ENCODE measurements at places on chromosomes 1 and 21.

- DNase-seq: no peak
These were observed 13.2 kb downstream of the SLX9 start for GRCh38 chr21:44952929-44953627.

DNA sequence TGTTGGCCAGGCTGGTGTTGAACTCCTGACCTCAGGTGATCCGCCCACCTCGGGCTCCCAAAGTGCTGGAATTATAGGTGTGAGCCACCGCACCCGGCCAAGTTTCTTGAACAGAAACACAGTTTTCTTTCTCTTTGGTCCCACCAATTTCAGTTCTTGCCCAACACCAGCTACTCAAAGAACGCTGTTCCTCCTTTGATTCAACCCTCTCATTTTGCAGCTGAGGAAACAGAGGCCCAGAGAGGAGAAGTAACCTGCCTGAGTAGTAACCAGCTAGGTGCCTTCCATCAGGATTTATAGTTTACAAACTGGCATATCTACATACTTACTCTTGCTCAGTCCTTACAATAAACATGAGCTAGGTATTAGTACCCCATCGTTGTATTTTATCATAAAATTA is 119.9 kb downstream of the SYF2 start:
- no peak for DNase-seq

DNA sequence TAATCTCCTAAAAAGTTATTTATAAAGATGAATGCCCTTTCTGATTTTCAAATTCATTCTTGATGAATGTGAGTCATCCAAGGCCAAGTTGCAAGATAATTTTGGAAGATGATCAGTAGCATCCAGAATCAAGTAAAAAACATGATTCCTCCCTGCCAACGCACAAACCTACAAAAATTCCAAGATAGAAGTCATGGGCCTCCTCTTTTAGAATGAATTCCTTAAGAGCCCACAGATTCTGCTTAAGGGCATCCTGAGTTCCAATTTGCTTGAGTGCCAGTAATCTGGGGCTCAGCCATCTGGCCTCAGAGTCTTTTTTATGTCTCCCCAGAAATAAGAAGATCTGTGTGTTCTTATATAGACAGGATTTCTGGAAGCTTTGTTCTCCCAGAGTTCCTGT is 23.2 kb upstream of the SPATA6 start:
- DNase-seq: no peak

DNA sequence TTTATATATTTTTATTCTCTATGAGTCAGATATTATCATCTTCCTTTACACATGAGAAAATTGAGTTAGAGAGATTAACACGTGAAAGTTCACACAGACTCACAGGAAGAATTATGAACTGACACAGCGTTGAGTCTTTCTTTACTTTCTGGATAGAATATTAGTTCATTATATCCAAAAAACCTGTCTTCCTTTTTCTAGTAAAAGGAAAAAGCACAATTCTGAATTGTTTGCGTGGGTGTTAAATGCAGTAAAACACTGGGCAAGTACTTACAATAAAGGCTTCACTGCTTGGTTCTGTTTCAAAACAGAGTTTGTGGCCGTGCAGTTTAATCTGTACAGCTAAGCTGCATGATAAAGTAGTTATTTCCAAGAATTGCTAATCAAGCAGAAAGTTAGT is 10.8 kb downstream of the MAGI3 start:
- no peak for DNase-seq

GRCh38 chr1:26122988-26123973 is 11.7 kb downstream of the PDIK1L start:
- no peak for DNase-seq

- peak; percentile 48 for DNase-seq
These were observed 16.2 kb upstream of the SERINC2 start for GRCh38 chr1:31396633-31397351.

DNA sequence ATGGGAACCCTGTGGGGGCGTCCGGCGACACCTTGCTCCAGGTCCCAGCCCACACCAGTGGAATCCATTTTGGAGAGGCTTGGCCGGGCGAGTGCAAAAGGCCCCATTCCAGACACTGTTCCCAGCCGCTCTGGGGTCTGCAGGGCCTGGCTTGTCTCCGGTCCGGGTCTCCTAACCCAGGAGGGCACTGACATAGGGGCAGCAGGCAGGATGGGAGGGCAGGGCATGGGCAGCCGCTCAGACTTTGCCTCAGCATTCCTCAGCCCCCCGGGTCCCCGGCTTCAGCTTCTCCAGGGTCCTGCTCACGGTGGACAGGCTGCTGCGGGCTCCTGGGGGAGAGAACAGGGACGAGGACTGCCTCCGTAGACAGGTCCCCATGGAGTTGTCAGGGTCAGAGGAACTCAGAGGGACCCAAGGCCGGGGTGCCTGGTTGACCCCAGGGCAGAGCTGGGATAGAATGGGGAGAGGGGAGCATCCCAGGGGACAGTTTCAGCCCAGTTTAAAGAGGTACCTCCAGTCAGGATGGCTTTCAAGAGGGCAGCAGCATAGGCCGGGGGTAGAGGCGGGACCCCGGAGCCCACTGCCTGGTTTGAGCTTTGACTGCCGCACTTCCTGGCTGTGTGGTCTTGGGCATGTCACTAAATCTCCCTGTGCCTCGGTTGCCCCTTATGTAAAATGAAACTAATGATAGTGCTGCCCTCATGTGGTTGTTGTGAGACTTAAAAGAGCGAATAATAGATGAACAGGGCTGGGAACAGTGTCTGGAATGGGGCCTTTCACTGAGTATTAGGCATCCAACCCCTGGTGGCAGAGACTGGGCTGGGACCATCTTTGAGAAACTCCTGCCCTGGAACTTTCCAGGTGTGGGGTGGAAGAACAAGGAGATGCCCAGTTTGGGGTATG is 3.7 kb downstream of the KNCN start:
- peak; percentile 70 for DNase-seq

- no peak for DNase-seq
These were observed 10.8 kb upstream of the CHI3L2 start for GRCh38 chr1:111216751-111217150.

DNA sequence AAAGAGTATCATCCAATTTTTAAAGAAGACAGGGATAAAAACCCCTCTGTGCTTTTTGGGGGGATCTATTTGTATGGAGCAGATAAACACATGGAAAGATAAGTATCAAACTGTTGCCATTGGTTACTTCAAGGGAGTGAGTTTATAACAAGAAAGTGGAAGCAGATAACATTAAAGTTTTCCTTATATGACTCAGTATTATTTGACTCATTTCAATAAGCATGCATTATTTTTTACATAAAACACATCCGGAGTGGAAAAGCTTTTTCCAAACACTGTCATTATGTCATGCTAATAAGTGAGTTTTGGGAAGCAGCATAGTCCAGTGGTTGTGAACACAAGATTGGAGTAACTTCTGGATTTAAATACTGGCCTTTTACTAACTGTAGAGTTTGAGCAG is 452.2 kb downstream of the LTN1 start:
- DNase-seq: peak; percentile 56

- DNase-seq: peak; percentile 96
These were observed 2.5 kb upstream of the MEF2D start for GRCh38 chr1:156502894-156503697.

DNA sequence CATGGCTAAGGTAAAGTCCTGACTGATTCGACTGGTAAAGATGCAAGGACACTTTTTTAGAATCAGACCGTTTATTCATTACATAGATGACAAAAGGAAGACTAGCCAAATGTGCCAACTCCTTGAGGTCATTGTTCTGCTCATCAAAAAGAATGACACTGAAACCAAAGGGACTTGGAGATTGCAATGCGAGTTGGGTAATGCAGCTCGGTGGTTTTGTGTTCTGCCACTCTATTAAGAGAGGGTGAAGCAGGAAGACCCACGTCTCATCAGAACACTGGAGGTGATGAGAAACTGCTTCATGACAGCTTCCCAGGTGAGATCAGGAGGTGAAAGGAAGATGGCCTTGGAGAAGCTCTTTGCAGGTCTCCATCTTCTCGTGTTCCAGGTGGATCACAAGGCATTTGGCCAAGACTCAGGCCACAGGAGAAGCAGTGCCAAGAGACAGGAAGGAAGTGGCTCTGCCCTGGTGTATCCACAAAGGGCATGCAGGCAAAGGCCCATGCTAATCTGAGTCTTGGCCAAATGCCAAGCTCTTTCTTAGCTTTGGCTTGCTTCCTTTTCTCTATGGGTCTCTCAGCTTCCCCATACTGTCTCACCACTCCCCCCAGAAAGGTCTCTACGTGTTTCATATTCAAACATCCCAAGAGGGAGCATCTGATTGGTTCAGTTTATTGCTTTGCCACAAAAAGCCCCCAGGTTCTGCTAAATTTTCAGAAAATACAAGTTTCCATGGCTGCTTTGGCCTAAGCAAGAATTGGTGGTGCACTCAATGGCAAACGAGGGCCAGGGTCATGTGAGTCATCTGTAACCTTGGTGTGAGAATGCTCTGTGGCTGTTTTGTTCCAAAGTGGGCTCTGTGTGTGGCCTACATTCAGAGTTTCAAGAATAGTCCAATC is 5.7 kb upstream of the CCT8 start:
- DNase-seq: no peak

GRCh38 chr1:13820456-13820855 is 120.5 kb downstream of the PRDM2 start:
- DNase-seq: no peak

DNA sequence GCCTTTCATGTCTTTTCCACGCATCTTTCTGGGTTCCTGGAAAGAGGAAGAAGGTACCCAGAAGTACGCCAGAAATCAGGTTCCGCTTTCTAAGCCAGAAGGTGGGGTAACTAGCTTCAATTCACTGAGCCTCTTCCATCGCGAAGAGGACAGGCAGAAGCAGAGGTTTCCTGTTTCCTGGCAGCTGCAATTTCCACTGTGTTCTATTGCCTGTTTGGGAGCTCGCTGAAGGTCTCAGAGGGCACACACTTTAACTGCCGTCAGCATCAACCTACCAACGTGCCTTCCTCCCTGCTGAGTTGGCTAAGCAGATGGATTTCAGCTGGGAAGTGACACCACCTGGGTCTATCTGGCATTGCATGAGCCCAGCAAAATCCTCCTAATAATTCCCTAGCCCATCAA is 10.0 kb downstream of the NCF2 start:
- DNase-seq: peak; percentile 38

DNA sequence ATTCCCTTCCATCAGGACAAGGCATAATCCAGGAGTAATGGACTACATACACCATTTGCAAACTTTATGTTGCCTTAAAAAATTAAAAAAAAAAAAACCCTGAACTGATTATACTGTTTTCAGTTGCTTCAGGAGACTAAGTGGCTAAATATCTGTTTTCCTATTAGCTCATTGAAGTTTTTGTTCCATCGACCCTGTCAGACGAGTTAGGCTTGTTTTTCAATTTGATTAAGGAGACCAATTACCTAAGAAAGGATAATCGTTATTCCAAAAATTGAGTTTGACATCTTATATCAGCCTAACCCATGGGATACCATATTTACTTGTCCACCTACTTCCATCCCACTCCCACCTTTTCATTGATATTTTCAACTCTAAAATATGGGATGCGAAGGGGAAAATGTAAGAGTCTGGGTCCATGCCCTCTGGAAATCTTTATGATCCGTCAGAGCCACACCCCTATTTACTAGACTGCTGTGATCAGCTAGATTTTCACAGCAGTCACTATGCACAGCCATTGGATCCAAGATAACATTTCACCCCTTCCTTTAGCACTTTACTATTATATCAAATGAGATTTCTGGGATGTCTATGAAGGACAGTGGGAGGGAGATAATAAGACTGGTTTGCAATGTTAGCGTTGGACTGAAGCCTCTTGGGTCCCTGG is 41.0 kb downstream of the IL12RB2 start:
- DNase-seq: no peak

- DNase-seq: no peak
These were observed 39.7 kb downstream of the CAPZB start for GRCh38 chr1:19445417-19446342.

GRCh38 chr21:41321211-41321907 is 4.8 kb downstream of the FAM3B start:
- DNase-seq: no peak

- DNase-seq: peak; percentile 6
These were observed 14.0 kb upstream of the IFI44L start for GRCh38 chr1:78606274-78606673.

- no peak for DNase-seq
These were observed 18.0 kb downstream of the NTPCR start for GRCh38 chr1:232968391-232968790.

GRCh38 chr1:112849425-112850033 is 106.5 kb downstream of the SLC16A1 start:
- DNase-seq: peak; percentile 39

DNA sequence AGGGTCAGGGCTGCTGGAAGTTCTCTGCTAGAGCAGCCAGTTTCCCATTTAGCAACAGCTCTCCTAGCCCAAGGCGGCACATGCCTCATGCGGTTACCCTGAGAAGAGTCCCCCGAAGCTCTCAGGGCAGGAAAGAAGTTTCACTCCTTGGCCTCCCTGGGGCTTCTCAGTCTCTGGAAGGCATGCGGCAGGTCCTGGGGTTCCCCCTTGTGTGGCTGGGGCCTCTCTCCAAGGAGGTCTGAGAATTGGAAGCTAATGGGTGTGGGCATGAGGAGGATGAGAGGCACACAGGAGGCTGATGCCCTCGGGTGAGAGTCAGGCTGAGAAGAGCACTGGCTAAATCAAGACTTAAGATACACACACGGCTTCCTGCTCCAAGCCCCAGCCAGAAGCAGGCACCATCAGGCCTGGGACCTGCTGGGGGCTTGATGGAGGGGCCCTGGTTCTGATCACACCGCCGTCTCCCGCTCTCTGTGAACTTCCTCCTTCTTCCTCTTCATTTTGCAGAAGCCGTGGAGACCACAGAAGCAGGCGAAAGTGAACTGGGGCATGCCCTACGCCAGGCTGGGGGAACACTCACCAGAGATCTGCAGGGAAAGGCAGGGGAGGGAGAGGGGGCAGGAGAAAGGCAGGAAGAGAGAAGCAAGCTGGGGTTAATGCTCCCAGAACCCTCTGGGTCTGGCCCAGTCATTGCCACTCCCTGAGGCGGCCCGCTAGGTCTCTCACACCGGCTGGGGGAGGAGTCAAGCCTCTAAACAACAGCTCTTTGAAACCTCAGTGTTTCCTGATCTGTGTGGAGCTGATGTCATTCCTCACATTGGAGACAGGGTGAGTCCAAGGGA is 15.1 kb downstream of the BLACAT1 start:
- peak; percentile 74 for DNase-seq

GRCh38 chr1:243268751-243269460 is 13.1 kb downstream of the SDCCAG8 start:
- peak; percentile 61 for DNase-seq

DNA sequence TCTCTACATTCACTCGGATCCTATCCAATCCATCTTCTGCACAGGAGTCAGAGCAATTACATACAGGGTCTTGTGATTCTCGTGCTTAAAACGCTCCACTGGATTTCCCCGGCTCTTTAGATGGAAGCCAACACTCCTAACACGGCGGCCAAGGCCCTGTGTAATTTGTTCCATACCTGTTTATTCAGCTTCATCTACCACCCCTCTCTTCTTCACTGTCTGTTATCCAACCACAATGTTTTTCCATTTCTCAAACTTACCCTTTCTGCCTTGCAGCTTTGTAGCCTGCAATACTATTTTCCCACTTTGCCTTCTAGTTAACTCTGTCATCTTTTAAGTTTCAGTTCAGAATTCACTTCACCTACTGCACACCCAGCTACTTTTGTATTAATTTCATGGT is 249.6 kb upstream of the USP25 start:
- DNase-seq: no peak

GRCh38 chr1:118254491-118255425 is 69.7 kb upstream of the SPAG17 start:
- DNase-seq: no peak

Data from fibroblast of pulmonary artery (primary cell).